ENCODE measurements at places on chromosomes 6 and 20.

DNA sequence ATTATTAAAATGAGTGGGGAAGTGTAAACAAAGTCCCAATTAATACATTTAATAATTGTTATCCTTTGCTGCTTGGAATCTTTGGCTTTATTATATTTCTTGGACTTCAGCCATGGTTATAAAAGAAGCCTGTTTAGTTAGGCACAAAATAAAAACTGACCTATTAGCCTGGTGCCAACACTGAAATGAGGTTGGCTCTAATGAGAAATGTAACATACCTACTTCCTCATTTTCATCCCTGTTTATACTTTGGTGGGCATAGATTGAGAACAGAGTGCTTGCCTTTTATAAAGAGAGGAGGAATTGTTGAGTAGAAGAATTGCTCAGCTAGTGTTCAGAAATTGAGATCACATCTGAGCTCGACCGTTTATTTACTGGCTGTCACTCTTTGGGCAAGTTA lies 471.3 kb downstream of the UTRN start:
- DNase-seq: no peak

DNA sequence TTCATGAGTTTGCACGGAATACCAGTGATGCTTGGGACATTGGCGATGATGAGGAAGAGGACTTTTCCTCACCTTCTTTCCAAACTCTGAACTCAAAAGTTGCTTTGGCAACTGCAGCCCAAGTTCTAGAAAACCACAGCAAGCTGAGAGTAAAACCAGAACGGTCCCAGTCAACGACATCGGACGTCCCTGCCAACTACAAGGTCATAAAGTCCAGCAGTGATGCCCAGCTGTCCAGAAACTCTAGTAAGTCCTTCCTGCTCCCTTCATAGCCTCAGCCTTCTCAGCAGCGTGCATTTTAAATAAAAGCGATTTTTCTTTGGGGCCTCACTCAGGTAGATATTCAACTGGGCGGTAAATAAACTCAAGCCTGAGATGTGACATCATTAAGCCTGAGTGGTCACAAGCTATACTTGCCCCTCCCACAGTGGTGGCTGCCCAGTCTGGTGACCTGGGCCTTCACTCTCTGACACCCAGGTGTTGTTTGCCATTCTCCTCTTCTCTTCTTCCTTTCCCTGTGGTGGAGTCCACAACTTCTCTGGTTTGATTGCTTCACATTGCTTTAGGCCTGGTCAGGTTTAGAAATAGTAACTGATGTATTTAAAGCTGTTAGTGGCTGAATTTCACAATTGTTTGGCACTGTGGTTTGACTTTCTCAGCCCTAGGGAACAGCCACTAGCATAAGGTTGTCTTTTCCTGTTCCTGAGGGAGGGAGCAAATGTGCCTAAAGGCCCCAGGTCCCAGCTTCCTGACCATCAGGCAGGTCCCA lies 21.6 kb upstream of the TMEM217 start:
- DNase-seq: no peak

- peak; percentile 79 for DNase-seq
Measured at GRCh38 chr6:33208091-33208967, at the start of gene RING1. RING1 (plus strand) TSS chr6:33208500; CDS start chr6:33208823, 323 bp downstream.

- DNase-seq: no peak
Measured at GRCh38 chr20:20956513-20956931, 149.6 kb downstream of the LINC00237 start.

Measured in T-helper 22 cell (primary cell).